ENCODE measurements at places on chromosomes 6 and 20.

DNA sequence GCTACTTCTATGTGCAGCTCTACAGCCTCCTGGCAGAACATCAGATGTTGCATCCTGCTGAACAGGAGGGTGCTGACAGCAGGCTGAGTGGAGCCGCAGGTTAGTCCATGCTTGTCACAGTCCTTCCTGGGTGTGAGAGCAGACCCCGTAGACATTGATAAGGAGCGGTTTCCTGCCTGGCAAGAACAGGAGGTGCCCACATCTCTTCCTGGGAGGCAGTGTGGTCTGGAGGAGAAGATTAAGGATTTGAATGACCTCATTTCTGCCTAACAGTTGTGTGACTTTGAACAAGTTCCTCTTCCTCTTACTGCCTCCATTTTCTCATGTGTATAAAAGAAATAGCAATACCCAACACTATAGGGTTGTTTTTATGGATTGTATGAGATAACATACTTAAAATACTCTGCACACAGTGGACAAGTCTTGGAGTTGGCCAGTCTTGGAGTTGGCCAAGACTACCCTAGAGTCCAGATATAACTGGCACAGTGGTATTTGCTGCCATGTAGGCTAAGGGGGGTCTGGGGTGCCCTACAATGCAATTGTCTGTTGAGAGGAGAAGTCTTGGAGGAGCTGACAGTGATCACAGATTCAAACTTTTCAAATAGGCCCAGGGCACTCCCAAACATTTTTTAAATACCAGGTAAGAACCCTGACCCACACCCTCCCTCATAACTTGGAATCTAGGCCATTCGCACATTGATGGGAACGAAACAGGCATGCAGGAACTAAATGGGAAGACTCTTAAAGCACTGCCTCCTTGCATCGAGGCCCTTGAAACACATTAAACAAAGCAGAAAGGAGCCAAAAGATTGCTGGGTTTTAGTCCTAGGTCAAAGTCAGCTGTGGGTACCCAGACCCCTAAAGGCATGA, 32.6 kb upstream of the TBC1D7 start:
- DNase-seq, result no peak

DNA sequence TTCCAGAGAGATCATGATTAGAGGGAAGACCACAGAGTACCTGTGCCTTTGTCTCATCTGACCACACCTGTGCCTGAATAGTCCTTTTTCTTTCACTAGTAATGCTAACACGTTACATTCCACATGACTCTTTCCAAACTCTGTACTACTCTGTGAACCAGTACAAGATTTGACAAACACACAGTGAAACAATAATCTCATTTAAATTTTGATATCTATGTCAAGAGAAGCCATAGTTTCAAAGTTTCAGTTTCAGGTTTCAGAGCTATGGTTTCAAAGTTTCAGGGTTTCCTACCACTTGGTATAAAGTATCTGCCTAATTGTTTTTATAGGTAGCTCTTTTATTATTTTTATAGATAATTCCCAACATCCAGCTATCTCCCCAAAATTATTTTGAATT, 62.0 kb upstream of the PHACTR2 start:
- DNase-seq, result no peak

GRCh38 chr6:144219056-144219685, 66.0 kb upstream of the UTRN start:
- DNase-seq, result no peak

GRCh38 chr6:41645007-41645618, 6.8 kb downstream of the MDFI start:
- DNase-seq, result no peak

DNA sequence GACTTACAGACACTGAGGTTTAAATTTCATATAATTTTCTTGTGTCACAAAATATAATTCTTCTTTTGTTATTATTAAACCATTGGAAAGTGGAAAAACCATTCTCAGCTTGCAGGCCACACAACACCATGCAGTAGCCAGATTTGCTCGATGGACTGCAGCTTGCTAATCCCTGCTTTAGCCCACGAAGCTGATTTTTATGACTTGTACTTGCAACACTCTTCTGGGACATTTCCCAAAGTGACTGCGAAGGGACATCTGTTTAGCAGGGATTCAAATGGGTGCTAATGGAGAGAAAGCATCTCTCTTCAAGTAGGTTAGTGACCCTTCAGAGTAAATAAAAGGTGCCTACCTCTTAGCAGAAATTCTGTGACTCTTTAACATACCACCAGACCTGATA, 304.6 kb upstream of the ZFP64 start:
- no peak for DNase-seq

DNA sequence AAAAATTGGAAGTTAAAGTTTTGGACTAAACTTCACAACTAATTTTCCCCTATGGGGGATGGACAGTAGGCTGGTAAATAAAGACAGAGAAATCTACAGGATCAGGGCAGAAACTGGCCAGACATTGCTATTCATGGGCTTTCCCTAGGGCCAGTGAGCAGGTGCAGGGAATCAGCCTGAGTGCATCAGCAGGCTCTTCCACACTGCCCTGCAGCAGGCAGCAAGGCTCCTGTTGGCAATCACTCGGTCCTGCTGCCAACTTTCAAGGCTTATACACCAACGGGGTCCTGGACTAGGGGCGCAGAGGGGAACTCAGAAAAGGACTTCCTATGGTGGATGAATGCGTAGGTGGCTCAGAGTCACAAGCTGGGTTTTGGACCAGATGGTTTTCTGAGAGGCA, 59.8 kb upstream of the NHSL1 start:
- no peak for DNase-seq

DNA sequence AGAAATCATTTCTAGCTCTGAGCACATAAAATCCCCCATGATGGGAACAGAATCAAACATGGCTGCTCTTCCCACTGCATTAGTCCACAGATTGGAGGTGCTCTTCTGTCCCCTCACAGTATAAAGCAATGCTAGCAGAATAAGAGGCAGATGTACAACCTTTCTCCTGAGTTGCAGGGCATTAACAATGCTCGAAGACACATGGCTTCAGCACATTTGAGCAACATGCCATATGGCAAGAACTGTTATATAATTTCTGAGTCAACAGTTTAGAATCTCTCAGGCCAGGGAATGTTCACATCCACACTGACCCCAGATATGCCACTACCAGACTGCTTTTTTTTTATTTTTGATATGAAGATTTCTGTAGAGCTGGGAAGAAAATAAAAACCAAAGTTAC, 119.6 kb downstream of the KIF13A start:
- no peak for DNase-seq

- DNase-seq, result no peak
Observed at GRCh38 chr20:35772563-35773058, 796 bp downstream of the PHF20 start.

GRCh38 chr20:32908334-32909292, 49.9 kb downstream of the EFCAB8 start:
- no peak for DNase-seq

DNA sequence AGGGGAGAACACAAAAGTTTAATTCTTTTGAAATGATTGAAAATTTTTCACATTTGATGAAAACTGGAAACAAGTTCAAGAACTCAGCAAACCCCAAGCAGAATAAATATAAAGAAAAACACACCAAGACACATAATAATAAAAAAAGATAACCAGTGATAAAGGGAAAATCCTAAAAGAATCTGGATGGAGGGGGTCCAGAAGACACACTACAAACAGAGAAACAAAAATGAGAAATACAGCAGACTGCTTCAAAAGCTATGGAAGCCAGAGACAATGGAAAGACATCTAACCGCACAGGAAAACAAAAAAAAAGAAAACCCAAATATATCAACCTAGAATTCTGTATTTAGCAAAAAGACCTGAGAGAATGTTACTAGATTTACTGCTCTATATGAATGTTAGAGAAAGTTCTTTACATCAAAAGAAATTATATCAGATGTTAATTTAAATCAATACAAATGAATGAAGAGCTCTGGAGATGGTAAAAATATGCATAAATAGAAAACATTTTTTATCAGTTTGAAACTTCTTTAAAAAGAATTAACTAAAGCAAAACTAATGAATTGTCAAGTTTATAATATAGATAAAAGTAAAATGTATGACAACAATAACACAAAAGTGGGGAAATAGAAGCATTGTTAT, 310.7 kb upstream of the PREP start:
- DNase-seq, result no peak

DNA sequence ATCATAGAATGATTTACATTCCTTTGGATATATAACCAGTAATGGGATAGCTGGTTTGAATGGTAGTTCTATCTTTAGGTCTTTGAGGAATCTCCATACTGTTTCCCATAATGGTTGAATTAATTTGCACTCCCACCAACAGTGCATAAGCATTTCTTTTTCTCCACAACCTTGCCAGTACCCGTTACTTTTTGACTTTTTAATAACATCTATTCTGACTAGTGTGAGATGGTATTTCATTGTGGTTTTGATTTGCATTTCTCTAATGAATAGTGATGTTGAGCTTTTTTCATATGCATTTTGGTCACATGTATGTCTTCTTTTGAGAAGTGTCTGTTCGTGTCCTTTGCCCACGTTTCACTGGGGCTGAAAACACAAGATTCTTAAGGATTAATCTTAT, 107.3 kb downstream of the TINAG start:
- DNase-seq, result no peak

GRCh38 chr6:39577446-39578165, 147.6 kb downstream of the KIF6 start:
- no peak for DNase-seq

DNA sequence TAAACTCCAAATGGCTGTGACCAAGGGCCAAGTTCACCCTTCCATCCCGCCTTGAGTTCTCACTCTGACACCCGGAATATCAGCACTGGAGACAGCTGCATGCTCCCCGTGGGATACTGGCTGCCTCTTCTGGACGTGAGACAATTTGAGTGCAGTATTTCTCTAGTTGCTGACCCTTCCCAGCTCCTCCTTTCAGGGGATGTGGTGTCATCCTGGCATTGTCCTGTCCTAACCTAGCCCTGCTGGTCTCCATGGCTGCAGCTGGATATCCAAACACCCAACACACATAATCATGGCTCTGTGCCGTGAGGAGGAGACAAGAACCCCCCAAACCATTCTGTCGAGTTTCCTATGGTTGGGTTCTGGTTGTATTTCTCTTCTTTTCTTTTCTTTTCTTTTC, 82.6 kb downstream of the PAX1 start:
- no peak for DNase-seq

DNA sequence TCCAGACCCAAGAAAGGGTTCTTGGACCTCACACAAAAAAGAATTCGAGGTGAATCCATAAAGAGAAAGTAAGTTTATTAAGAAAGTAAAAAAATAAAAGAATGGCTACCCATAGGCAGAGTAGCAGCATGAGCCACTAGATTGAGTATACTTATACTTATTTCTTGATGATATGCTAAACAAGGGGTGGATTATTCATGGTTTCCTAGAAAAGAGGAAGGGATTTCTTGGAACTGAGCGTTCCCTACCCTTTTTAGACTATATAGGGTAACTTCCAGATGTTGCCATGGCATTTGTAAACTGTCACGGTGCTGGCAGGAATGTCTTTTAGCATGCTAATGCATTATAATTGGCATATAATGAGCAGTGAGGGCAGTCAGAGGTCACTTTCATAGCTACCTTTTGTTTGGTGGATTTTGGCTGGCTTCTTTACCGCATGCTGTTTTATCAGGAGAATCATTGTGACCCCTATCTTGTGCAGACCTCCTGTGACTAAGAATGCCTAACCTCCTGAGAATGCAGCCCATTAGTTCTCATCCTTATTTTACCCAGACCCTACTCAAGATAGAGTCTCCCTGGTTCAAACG, 44.3 kb downstream of the TENT5A start:
- DNase-seq, result no peak

GRCh38 chr6:114272582-114272981, 70.2 kb downstream of the HS3ST5 start:
- no peak for DNase-seq

- no peak for DNase-seq
Observed at GRCh38 chr6:12241493-12242175, 48.5 kb upstream of the EDN1 start.

GRCh38 chr6:159677506-159678165, 15.4 kb downstream of the SOD2 start:
- DNase-seq, result no peak

DNA sequence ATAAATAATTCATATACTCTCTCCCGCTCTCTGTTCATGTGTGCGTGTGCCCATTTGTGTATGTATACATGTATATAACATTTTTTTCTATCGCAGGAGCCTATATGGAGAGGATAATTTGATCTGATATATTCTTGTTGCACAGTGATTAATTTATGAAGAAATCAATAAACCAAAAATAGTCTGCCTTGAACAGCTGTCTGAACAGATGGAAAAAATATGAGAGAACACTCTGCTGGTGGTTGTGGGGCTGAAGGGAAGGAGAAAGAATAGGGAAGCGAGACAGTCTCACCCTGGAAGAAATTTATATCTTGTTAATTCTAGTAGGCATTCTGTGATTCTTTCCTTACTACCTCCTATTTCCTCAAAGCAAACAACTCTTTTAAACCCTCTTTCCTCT, 96.6 kb upstream of the B3GAT2 start:
- DNase-seq, result no peak

GRCh38 chr20:50136822-50137599, 16.5 kb downstream of the PEDS1 start:
- DNase-seq, result no peak

DNA sequence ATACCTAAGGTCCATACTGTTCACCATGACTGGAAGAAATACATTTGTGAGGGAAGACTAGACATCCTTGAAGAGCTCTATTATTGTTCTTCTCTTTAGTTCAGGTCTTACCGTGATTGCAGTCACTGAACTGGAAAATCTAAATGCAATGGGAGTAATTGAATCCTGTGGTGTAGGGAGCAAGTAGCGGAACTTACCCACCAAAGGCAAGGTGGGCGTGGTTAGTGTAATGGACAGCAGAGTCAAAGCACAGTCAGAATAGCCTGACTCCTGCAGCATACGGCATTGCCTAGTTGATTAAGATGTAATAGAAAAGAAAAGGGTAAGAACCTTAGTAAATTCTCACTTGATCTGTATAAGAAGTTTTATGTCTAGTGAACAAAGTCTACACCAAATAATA, 679.7 kb upstream of the EPHA7 start:
- DNase-seq, result no peak

GRCh38 chr6:122008101-122008999, 391.1 kb upstream of the HSF2 start:
- DNase-seq, result no peak

DNA sequence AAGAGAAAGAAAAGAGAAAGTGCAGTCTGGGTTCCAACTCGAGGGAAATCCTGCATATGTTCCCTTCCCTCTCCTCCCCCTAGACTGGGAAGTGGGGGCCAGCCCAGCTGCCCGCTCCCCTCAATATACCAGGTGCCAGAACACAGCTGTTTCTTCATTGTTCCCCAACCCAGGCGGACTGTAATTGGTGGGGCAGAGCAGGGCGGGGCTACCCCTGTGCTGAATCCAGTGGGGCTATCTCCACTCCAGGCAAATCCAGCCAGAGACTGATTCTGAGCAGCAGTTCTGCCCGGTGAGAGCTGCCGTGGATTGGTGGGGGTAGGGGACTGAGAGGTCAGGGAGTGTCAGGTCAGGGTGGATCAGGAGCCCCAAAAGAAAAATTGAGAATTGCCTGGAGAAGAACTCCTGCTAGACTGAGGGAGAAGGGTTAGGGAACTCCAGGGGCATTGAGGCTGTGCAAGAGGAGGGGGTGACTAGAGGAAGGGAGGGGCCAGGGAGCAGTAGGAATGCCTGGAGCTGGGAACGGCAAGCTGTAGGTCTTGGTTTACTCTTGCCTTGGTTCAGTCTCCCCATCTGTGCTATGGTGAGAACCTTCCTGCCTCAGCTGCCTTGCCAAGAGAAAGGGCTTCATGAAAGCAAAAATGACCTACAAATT, at the start of gene MYMX:
Gene MYMX (plus strand): TSS at position 250 of the 655 bp plus-strand sequence. CDS start 546 bp downstream, outside the sequence.
- DNase-seq, result no peak
